Stimulated activated CD4-positive, alpha-beta T cell treated with anti-CD3 and anti-CD28 coated beads, Interleukin-1b, Interleukin-23, amount 100 ng/mL, for 1 hour (primary cell): ENCODE measurements at places on chromosomes 3 and 15.

DNA sequence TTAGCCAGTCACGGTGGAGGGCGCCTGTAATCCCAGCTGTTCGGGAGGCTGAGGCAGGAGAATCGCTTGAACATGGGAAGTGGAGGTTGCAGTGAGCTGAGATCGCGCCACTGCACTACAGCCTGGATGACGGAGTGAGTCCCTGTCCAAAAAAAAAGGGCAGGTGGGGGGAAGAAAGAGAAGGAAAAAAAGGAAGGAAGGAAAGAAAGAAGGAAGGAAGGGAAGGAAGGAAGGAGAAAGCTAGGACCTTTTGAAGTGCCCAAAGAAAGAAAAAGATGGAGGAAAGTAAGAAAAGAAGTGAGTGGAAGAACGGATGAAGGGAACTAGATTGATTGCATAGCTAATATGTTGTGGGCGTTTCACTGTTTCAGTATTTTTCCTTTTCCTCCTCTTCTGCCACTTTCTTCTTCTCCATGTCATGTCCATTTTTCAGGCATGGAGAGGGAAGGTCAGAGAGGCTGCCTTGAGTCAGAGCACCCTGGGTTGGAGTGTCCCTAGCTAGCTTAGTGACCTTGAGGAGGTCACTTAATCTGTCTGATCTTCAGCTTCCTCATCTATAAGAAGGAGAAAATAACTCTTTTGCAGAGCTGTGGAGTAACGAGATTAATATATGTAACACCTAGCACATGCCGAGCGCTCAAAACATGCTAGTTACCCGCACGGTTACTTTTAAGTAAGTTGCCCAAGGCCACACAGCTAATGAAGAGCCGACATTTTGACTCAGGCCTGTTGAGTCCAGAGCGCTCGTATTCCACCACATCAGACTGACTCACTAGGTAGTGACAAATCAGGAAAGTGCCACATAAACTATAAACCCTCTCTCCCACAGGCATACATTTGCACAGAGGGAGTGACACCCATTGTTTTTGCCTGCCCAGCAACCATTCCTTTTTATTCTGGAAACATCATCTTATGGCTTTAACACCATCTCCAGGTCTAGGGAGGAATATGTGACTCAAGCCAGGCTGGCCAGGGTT lies 42.2 kb downstream of the BHLHE40 start:
- no peak for DNase-seq

GRCh38 chr3:112003321-112004080 lies 4.8 kb downstream of the TAGLN3 start:
- no peak for DNase-seq

DNA sequence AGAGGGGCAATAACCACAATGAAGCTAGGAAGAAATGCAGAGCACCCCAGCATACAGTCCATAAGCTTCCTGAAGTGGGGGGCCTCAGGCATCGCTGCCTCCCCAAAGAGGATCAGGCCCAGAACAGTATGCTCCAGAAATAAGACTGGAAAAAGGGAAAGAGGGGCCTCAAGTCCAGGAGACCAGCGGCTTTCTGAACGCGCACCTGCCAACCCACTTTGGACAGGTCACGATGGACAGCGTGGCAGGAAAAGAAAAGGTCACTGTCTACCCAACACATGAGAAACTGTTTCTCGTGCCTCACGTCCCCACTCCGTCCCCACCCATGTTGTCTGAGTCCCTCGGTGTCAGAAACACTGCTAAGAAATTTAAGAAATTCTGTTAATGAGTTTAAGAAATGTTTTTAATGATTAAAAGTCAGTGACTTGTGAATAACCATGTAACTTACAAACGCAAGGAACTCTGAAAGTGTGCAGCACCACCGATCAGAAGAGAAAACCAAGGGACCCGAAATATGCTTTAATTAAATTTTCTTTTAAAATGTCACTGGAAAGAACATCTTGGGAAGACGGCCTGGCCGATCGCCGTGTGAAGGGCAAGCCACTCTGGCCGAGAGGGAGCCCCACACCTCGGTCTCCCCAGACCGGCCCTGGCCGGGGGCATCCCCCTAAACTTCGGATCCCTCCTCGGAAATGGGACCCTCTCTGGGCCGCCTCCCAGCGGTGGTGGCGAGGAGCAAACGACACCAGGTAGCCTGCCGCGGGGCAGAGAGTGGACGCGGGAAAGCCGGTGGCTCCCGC lies 1.7 kb upstream of the PPARG start:
- no peak for DNase-seq

DNA sequence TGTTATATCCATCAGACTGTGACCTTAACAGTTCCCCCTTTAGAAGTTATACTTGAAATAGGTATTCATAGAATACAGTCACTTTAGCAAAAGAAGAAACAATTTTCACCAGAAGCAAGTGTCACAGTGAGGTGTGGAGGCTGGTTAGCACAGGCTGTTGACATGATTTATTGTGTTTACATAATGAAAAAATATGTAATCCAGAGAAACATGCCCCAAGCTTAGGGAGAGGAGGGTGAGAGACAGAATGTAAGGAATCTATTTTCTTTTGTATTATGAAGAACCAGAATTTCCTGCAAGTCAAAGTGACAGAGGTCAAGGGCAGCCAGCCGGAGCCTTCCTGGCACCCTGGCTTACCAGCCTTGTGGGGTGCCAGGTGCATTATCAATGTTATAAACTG lies 4.0 kb downstream of the IL12A start:
- DNase-seq, result no peak

DNA sequence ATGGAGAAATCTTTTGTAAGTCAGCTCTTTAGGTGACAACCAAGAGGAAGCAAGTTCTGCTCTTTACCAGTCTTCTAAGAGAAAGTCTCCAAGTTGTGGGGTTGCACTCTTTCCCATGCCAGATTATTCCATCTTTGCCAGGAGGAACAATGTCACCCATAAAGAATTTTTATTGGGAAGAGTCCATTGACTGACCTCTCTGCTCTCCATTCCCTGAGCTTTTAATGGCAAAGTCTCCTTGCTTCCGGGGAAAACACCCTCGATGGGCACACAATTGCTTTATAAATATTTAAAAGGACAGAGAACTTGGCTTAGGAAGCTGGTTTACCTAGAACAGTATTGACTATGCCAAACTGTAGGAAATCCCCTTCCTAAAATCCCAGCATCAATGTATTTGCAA lies 19.9 kb upstream of the UBE2E1 start:
- no peak for DNase-seq

DNA sequence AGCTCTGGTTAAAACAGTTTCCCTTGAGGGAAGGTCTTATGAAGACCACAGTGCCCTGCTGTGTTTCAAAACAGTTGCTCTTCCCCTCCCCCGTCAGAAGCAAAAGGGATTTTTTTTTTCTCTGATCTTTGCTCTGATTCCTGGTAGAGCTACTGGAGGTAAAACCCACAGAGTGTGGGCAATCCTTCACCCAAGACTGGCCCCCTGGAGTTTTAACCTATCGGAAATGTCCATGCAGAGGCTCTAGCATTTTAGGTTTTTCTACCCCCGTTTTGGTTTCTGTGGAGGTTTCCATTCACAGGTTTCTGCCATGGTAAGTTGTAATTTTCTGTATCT lies 27.7 kb downstream of the GRM2 start:
- no peak for DNase-seq

DNA sequence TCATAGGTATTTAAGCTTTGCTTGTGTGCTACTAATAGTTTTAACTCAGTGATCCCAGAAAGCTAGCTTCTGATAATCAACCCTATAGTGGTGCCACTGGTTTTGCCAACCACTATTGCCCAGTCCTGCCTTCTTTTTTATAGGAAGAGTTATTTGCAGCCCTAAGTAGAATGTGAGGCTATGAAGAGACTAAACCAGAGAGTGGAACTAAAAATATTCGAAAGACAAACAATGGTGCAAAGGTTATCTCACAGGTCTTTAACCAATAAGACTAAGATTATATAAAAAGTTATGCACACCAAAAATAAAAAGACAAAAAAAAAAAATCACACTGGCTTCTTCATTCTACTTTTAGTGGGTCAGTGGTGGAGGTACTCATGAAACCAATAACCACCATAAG lies 85.6 kb downstream of the NBEAL2 start:
- DNase-seq, result no peak

DNA sequence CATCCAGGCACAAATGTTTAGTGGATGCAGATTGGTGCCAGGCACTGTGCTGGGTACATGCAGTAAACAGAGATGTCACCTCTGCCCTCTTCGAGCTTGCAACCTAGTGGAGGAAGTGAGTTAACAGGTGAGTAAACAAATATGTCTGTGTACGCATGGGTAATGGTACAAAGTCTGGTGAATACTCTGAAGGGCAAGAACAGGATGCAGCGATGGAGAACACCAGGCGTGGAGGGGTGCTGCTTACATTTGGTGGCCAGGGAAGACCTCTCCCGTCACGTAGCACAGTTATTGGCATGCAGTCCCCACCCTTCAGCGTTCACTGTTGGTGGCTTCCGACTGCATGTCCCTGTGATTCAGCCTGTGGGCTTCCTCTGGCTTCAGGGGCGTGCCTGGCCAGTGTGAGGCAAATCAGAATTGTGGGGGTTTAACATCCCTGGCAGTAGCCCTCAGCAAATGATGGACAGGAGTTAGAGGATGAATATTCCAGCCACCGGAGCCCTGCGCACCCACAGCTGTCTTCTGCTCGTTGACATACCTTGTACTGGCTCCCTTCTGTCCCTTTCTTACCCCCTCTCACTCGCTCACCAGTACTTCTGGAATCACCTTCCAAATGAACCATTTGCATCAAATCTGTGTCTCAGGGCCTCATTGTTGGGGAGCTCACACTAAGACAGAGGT lies 9.1 kb upstream of the HDAC11 start:
- no peak for DNase-seq

DNA sequence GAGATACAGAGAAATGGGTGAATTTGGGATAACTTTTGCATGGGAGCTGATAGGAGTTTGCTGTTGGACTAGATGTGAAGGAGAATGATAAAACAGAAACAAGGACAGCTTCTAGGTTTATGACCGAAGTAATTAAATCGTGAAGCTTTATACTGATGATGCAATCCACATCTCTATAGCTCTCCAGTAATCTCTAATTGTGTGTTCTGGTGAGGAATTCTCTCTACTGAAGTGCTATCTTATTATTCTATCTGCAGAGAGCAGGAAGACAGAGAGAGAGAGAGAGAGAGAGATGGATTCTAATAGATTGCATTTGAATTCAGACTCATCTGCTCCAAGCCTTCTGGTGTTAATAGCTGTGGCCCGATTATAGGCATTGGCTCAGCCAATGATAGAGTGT lies 113.5 kb upstream of the FRMD4B start:
- no peak for DNase-seq

DNA sequence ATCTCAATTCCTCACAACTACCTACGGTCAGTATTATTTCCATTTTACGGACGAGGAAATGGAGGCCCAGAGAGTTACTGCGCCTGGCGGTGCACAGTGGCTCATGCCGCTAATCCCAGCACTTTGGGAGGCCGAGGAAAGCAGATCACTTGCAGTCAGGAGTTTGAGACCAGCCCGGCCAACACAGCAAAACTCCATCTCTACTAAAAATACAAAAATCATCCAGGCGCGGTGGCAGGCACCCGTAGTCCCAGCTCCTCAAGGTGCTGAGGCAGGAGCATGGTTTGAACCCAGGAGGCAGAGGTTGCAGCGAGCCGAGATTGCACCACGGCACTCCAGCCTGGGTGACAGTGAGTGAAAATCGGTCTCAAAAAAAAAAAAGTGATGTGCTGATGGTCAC lies 187.3 kb downstream of the XXYLT1 start:
- no peak for DNase-seq

DNA sequence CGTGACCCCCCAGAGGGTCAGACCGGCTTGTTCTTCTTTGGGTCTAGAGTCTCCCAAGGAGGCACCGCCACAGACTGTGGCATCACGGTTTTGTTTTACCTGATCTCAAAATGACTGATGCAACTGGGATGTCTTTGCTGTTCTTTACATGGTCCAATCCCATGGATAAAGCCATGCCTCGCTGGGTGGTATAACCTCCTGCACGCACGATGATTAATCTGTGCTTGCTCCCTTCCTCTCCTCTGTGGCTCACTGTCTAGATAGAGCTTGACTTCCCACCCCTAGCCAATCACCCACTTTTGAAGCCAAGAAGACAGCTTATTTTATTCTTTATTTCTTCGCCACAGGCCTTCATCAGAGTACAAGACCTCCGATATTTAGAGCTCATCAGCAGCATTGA lies 36.6 kb upstream of the RHO start:
- no peak for DNase-seq
